NCI-H1417 treated with DMSO at 0.1 percent for 48 hours (cell line): ENCODE measurements at places on chromosomes 16 and 17.

DNA sequence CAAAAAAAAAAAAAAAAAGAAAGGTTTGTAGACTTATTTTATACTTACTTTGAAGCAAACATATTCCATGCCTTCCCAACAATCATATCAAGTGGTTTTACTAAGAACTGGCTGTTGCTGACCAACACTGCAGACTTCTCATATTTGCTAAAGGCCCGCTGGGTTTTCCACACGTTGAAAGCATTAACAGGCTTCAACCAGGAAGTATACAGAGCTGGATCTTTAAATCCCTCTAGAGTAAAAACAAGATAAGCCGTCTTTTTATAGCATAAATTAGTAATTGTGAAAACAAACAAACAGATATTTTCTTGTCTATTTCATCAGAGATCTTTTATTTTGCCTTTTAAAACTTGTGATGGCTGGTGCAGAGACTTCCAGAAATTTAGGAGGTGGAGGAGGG is 29.1 kb downstream of the TUBD1 start:
- no peak for DNase-seq

DNA sequence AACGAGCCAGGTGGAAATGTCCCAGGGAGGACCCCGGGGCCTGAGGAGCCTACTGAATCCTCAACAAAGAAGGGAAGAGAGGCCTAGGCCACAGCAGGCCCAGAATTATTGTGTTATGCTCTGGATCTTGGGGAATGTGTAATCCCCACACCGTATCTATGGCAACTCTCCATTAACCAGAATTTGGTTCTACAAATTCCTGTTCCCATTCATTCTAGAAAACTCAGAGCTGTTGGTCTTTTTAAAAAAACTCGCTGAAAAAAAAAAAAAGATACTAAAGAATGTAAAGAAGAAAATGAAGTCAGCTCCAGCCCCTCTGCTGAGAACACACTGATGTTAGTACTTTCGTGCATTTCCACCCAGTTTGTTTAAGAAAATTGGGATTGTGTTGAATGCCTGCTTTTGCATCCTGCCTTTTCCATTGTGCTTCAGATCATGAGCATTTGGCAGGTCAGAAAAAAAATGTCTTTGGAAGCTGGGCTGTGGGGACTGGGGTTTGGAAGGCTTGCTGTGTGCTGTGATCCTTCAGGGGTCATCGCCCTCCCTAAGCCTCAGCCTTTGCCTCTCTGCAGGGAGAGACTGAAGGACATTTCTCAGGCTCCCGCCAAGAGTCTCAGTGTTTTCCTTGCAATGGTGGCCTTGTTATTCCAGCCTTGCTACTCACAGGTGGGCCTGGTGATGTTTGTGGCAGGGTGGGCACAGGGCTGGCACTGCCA is 69.5 kb downstream of the SREBF1 start:
- DNase-seq: no peak

- no peak for DNase-seq
These were observed 8.9 kb upstream of the TMEM101 start for GRCh38 chr17:44023545-44024270.

GRCh38 chr17:43576563-43577229 is 30.6 kb upstream of the ETV4 start:
- no peak for DNase-seq

DNA sequence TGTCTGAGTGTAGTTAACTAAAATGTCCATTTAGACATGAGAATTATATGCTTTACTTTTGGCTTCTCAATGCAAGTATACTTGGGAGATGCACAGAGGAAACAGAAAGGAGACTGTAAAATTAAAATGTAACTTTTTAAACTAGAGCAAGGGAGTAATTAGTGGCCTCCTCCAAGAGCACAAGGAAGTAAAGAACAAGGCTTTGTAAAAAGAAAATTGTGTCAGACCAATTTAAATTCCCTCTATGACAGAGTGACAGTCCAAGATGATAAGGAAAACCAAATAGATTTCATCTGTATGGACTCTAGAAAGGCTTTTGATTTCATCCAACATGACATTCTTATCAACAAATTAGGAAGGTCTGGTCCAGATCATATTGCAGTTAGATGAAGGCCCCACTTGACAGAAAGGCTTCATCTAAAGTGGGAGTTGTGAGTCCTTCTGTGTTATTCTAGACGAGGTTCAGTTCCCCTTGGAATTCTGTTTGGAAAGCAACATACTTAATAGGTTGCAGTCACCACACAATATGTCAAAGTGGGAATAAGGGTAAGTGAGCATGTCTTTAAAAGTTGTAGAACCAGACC is 6.5 kb upstream of the CAPNS2 start:
- DNase-seq: no peak

- DNase-seq: peak; percentile 21
These were observed 477.1 kb downstream of the TOX3 start for GRCh38 chr16:52069866-52070265.

GRCh38 chr16:87347932-87348615 is 30.9 kb upstream of the C16orf95 start:
- no peak for DNase-seq

DNA sequence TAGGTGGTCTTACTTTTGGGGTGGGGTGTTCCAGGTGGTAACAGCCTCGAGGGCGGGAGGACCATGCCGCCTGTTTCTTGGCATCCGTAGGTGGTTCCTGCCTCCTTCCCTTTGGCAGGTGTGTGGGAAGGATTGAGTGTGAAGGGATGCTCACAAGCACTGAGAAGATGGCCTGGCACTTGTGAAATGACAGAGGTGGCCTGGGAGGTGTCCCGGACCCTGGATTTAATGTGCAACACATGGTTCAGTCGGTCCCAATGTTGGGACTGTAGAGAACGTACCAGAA is 165.8 kb upstream of the FOXF1 start:
- DNase-seq: no peak

DNA sequence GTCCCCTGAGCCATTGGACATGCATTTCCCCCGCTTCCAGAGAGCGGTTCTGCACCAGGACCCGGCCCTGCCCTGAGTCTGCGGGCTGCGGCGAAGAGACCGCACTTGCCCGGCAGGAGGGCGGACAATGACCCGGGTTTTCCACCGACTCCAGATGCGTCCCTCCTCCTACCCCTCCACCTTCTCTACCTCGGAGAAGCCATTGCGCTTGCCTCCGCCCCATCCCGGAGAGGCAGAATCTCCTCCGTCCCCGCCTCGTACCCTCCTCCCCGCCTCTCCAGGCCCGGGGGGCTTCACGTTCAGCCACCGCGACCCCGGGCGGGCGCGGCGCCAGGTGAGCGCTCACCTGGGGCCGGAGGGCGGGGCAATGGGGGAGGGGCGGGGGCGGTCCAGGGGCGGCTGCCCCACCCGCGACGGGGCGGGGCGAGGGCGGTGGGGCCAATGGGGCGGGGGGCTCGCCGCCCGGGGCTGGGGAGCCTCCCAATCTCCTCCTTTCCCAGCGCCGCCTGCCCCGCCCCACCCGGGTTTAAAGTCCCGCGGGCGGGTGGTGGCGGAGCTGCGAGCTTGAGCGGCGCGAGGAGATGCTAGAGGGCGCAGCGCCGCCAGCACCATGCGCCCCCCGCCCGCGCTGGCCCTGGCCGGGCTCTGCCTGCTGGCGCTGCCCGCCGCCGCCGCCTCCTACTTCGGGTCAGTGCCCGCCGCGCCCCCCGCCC is at the start of gene WNT9B:
TSS of gene WNT9B (plus strand) at position 555 of the 713 bp plus-strand sequence. CDS start at position 611, 56 bp downstream.
- no peak for DNase-seq

GRCh38 chr17:73835605-73836004 is 191.4 kb upstream of the SDK2 start:
- DNase-seq: no peak

GRCh38 chr17:78176548-78177025 is 8.2 kb downstream of the SYNGR2 start:
- DNase-seq: no peak

DNA sequence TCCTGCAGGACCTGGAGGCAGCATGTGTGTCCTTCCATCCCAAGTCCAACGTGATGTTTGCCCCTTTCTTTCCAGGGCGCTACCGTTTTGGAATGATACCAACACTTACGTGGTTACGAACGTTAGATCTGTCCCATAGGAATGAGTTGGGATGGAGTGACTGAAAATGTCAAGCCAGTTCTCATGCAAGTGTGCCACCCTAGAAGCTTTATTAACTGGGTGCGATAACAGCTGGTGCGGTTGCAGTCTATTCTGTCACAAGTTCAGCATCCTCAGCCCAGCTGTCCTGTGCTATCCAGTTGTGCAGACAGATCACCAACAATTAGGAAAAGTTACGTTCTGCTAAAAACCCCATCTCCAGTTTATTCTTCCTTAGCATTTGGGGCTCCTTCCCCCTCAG is 52.5 kb downstream of the BANP start:
- DNase-seq: no peak

GRCh38 chr17:39054111-39054645 is 87.0 kb upstream of the FBXO47 start:
- no peak for DNase-seq

- no peak for DNase-seq
These were observed 15.2 kb downstream of the MED24 start for GRCh38 chr17:40038882-40039513.

DNA sequence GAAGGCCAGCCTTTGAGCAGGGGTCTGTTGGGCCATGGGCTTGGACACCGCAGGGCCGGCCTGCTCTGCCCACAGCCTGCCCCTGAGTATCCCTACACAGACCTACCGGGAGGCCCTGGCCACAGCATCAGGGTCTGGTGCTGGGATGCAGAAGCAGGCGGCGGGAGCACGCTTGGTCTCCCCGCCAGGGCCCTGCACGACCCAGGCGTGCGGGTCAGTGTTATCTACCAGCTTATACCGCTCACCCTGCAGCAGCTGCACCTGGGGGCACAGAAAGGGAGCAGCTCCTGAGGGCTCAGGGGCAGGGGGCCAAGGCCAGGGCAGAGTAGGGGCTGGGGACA is 8.8 kb downstream of the EVPL start:
- no peak for DNase-seq

- no peak for DNase-seq
These were observed 710.1 kb downstream of the MAF start for GRCh38 chr16:78890373-78890895.

DNA sequence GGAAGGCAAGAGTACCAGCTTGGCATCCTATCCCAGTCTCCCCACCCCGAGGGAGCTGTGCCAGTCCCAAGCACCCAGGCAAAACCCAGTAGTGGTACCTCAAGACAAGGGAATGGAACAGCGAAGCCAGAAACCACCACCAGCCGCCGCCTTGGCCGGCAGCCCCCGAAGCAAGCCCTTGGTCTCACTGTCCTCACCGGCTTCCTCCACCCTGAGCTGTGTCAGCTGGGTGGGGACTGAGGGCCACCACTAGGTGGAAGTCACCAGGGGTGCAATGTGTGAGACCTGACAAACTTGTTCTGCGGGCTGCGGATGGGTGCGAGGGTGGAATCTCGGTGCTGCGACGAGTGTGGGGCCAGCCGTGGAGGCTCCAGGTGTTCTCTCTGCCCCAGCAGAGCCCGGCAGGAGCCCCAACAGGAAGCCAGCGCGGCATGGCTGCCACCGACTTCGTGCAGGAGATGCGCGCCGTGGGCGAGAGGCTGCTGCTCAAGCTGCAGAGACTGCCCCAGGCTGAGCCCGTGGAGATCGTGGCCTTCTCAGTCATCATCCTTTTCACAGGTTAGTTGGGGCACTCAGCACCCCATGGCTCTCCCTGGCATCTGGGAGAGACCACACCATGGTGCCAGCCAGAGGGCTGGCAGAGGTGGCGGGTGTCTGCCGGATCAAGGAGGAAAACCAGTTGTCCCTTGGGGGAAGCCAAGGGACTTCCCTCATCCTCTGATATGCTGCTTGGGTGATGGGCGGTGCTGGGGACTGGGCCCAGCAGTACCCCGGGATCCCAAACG is 6.7 kb downstream of the SMIM5 start:
- DNase-seq: no peak

- DNase-seq: no peak
These were observed 3.6 kb downstream of the P2RX5 start for GRCh38 chr17:3692346-3692745.

- no peak for DNase-seq
These were observed 29.1 kb upstream of the EIF1 start for GRCh38 chr17:41659427-41660212.

GRCh38 chr17:75856062-75856756 is 1.1 kb upstream of the WBP2 start:
- DNase-seq: no peak

- no peak for DNase-seq
These were observed 70.1 kb downstream of the EMP2 start for GRCh38 chr16:10510279-10510678.

- no peak for DNase-seq
These were observed 805 bp upstream of the C16orf95 start for GRCh38 chr16:87317750-87318644.

DNA sequence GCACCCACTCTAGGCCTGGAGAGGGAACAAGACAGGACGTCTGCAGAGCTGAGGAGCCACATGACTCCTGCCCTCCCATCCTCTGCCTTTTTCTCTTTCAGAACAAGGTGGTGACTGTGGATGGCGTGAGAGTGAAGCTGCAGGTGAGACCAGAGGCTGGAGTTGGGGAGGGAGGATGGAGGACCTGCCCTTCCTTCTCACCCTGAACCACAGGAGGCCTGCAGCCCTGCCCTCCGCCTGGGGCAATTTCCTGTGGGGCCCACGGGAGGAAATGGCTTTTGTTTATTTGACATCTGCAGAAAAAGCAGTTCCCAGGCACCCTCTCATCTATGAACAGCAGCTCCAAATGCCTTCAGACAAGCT is 5.1 kb downstream of the RAB37 start:
- no peak for DNase-seq

DNA sequence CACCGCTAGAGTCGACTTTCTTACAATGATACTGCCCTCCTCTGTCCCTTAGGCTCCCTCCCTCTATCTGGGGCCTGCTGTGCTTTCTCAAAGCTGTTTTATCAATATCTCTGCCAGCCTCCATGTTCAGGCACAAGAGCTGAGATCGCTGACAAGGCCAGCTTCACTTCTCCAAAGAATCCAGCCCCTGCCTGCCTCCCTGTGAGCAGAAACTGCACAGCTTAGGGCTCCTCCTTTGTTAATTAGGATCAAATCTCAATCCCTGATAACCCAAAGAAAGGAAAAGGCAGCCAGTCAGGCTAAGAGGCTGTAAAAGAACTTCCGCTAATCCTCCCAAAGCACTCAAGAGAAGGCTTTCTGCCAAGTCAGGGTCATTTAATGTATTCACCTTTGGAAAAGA is 616.0 kb upstream of the CDH11 start:
- DNase-seq: no peak

DNA sequence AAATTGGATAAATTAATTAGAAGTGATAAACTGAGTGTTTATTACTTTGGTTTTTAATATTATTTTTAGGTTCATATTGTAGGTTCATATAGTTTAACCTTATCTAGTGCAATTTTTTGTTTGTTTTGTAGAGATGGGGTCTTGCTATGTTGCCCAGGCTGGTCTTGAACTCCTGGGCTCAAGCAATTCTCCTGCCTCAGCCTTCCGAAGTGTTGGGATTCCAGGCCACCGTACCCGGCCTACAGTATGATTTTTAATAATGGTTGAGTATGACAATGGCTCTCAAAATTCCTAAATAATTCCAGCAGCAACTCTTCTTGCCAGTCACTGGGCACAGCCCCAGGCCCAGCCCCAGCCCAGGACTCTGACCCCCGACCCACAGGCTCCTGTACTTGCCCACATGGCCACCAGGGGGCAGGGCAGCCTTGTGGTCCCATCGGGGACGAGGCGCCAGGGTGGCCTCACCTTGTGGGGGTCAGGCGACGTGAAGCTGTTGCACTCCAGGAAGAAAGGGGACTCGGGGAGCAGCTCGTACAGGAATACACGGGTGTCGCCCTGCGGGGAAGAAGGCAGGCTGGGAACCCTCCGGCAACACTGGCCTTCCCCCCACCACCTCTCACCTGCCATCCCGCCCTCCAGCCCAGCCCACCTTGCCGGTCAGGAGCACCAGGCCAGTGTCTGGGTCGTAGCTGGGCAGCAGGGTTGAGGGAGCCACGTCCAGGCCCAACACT is 7.9 kb upstream of the PAM16 start:
- no peak for DNase-seq
